Stimulated activated CD4-positive, alpha-beta T cell treated with anti-CD3 and anti-CD28 coated beads, Interleukin-1b, Interleukin-23, amount 100 ng/mL, for 24 hours (primary cell): ENCODE measurements at places on chromosomes 12 and 14.

DNA sequence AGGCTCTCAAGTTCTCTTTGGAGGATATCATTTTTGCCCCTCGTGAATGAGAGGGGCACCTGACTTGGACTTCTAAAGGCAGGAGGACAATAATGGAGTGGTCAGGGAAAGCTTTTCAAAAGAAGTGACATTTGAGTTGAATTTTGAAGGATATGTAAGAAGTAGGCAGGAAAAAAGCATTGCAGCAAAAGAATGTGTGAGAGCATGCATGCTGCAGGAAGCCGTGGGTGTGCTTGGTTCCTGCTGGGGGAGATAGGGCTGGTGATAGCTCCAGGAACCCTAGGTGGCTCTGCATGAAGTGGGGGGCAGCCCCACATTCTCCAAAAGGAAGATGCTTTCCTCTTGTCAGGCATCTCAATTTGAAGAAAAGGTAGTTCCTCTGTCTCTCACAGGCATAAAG lies 23.1 kb downstream of the ACVR1B start:
- DNase-seq = no peak

- no peak for DNase-seq
Observed at GRCh38 chr12:107374161-107374840, 281.0 kb upstream of the CRY1 start.

DNA sequence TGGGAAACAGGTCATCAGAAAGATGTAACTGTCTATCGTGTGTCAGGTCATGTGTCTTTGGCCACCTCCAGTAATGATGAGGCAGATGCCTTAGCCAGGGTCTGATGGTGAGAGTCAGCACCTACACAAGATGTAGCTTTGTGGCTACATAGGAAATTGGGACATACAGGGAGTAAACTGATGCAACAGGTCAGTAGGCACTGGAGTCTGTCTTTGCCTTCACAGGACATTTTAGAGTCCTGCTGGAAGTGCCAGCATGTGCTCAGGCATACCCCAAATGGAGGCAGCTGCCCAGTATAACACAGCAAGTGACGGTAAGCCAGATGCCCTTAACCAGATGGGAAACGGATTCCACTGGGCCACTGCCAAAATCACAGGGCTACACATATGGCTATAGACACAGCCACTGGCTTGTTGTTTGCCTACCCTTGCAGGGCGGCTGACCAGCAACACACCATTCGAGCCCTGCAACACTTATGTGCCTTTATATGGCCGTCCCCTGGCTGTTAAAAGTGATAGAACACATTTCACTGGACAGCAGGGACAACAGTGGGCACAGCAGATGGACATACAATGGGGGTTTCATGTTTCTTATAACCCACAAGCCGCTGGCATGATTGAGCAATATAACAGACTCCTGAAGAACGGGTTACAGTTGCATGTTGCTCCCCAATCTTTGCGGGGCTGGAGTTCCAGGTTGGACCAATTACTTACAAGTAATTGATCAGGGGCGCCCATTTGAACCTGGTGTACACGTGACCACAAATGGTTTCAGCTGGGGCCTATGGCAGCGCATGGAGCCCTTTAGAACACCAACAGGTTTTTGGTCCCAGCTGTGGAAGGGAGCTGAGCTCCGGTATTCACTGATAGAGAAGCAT lies 12.9 kb upstream of the RNASE12 start:
- no peak for DNase-seq

- DNase-seq = no peak
Observed at GRCh38 chr12:63045020-63045860, 105.8 kb downstream of the AVPR1A start.

GRCh38 chr12:88935856-88936255 lies 355.6 kb upstream of the KITLG start:
- DNase-seq = no peak

GRCh38 chr12:124044809-124045321 lies 71.8 kb downstream of the ZNF664 start:
- DNase-seq = no peak
